ENCODE measurements at places on chromosomes 6 and 20.

DNA sequence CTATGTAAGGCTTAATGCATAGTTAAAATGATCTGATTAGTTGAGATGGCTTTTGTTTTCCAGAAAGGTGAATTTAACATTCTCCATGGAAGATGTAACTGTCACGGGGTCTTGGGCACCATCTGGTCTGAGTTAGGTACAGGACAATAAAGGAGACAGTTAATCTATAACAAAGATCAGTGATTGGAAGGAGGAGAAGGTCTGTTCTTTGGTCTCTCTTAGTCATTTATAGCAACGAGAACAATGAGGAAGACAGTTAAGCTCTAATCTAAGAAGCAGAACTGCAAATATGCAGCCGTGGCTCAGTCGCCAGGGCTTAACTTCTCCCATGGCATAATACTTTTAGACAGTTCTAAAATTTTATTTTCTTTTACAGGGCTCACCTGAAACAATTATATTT is 405.5 kb upstream of the SULF2 start:
- no peak for DNase-seq

- no peak for DNase-seq
Measured at GRCh38 chr20:25126204-25127029, 44.5 kb upstream of the VSX1 start.

DNA sequence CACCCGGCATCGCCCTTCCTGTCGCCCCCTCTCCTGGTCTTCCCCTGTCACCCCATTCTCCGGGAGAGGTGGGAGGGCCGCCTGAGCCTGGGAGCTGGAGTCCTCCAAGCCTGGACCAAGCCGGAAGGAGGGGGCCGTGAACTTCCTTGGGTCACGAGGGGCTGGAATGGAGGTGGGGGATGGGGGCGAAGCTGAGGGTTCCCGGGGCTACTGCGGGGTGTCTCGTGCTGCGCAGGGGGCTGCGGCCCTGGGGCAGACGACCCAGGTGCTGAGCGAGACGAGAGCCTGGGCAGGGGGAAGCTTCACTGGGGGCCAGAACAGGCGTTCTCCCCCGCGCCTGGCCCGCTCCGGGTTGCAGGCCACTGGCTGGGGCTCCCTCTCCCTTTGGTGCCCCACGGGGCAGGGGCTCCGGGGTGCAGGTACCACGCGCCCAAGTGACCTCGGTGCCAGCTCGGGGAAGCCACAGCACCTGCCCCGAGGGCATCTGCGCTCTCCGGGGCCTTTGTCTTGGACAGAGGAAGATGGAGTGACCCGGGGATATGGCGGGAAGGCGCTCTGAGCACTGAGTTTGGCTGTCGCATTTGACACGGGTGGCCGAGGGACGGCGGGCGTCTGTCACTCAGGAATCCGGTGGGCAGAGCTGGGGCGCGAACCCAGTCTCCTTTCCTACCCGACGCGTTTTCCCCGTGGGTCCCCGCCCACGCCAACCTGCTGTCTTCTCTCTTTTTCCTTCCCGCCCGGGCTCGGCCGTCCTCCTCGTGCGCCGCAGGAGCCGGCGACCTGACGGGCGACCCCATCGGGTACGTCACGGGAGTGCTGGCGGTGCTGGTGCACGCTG is 1.2 kb downstream of the SLC35D3 start:
- no peak for DNase-seq

- DNase-seq, result no peak
Measured at GRCh38 chr6:128172081-128172480, 271.2 kb upstream of the THEMIS start.

GRCh38 chr6:19535351-19535750 is 301.8 kb upstream of the ID4 start:
- DNase-seq, result no peak

GRCh38 chr6:116144605-116145004 is 18.7 kb upstream of the COL10A1 start:
- no peak for DNase-seq

DNA sequence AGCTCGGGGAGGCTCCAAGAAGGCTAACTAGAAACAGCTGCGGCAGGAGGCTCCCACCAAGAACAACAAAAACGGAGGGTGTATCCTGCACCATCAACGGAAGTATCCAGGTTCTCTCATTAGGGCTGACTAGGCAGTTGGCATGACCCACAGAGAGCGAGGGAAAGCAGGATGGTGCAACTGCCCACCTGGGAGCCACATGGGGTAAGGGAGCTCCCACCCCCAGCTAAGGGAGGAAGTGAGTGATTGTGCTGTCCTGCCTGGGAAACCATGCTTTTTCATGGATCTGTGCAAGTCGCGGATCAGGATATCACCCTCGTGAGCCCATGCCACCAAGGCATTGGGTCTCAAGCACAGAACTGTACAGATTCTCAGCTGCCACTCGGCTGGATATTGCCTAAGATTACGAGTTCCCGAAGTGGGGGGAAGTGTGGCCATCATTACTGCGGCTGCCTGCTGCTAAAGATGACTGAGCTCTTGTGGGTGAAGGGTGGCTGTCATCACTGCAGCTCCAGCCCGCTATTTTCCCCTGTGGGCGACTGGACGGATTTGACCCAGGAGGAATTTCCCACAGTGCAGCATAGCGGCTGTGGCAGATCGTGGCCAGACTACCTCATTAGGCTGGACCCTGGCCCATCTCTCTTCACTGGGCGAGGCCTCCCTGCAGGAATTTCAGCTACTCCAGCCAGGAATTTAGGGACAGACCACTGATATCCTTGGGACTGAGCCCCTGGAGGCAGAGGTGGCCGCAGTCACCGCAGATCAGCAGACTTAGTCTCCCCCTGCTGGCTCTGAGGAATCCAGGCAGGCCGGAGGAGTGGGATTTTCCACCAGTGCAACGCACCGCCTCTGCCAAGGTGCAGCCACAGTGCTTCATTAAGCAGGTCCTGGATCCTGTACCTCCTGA is 515.7 kb downstream of the FRK start:
- DNase-seq, result peak; percentile 23

DNA sequence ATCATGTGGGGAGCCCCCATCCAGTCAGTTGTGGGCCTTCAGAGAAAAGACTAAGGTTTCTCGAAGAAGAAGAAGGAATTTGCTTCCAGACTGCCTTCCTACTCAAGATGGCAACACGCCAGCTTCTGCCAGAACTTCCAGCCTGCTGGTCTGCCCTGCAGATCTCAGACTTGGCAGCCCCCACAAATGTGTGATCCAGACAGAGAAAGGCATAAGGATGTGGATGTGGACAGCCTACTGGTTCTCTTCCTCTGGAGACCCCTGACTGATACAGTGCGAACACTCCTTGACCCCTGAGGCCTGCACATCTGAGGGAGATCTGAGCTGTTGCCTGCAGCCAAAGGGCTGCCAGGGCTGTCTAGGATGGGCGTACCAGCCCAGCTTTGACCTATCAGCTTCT is 8.6 kb downstream of the GABRR1 start:
- DNase-seq, result no peak

DNA sequence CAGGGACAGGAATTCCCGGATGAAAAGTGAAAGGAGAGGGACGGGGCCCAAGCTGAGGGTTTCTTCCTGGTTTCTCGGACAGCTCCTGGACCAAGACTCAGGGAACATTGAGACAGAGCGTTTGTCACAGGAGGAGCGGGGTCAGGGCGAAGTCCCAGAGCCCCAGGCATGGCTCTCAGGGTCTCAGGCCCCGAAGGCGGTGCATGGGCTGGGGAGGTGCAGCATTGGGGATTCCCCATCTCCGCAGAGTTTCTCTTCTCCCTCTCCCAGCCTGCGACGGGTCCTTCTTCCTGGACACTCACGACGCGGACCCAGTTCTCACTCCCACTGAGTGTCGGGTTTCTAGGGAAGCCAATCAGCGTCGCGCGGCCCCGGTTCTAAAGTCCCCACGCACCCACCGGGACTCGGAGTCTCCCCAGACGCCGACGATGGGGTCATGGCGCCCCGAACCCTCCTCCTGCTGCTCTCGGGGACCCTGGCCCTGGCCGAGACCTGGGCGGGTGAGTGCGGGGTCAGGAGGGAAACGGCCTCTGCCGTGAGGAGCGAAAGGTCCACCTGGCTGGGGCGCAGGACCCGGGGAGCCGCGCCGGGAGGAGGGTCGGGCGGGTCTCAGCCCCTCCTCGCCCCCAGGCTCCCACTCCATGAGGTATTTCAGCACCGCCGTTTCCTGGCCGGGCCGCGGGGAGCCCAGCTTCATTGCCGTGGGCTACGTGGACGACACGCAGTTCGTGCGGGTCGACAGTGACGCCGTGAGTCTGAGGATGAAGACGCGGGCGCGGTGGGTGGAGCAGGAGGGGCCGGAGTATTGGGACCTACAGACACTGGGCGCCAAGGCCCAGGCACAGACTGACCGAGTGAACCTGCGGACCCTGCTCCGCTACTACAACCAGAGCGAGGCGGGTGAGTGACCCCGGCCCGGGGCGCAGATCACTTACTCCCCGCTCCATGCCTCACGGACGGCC is 54.6 kb upstream of the POLR1H start:
- peak; percentile 50 for DNase-seq

DNA sequence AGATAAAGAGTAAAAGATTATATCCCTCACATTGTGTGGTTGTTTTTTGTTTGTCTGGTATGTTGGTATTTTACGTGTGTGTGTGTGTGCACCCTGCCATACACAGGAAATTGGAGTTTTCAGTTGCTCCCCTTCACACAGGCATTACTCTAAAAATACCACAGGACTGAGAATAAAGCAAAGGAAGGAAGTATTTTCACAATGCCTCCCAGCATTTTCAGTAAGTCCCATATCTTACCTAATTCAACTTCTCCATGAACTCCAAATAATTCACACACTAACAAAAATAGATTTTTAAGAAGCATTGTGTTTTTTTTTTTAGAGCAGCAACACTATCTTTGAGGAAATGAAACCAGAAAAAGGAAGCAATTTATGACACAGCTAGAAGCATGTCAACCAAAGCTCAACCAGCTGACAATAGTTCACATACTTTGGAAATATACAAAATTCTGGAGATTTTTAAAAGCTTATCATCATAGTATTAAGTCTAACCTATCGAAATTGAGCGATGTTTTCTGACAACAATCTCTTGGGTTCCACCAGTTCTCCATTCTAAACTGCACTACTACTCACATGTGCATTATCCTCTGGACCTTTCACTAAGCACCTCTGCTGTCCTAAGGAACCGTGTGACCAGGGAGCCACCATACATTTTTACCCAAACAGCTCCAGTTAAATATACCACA is 2.1 kb downstream of the UBE2J1 start:
- DNase-seq, result no peak

DNA sequence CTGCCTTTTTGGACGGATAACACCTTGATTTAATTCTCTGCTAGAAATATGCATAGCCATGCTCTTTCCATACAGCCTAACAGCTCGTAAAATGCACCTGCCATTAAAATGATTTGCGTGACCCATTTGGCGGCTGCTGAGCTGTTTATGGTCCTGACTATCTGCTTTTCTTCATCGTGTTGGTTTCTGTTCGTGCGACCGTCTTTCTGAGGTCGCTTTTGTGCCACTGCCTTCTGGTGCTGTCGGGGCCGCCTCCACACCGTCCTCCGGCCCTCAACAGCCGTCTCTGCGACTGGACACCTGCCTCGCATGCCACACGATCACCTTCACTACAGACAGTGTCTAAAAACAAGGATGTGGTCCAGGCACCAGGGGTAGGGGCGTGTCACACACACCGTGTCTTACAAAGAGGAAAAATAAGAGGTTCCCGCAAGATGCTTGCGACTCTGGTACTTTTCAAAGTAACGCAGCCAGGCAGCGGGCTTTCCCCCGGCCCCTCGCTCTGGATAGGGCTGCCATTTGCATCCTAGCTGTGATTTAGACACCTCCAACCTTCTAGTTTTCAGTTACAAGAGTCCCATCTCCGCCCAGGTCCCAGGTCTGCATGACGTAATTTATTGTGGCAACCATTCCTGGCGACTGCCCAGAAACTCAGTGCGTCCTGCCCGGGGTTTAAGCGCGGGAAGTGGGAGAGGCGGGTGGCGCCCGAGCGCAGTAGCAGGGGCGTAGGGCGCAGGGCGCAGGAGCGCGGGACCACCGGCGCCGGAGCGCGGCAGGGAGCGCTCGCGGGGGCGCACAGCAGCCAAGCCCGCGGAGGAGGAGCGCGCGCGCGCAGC is at the start of gene STMND1:
Gene STMND1 (plus strand): TSS at position 629 of the 836 bp plus-strand sequence. CDS start 208 bp downstream, outside the sequence.
- peak; percentile 36 for DNase-seq

DNA sequence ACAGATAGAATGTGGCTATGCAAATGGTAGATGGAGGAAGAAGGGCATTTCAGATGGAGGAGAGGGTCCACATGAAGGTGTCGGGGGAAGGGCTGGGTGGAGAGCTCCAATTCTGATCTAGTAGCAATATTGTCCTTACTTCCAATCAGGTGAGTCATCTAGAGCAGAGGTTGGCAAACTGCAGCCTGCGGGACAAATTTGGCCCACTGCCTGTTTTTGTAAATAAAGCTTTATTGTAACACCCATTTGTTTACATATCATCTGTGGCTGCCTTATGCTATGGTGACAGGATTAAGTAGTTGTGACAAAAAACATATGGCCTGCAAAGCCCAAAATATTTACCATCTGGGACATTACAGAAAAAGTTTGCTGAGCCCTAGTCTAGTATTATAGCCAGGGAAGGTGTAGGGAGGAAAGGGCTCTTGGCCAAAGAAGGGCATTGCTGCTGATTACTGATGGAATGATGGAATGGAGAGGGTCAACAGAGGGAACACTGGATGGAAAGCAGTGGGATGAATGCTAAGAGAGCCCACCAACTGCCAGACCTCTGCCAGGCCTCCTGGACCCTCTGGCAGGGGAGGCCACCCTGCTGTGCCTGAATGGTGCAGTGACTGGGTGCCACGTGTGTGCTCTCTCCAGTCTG is 79.8 kb downstream of the SLC22A23 start:
- DNase-seq, result no peak

- DNase-seq, result no peak
Measured at GRCh38 chr20:32209850-32210605, 2.3 kb downstream of the POFUT1 start.

GRCh38 chr20:23603321-23603720 is 2.4 kb downstream of the CST9 start:
- DNase-seq, result no peak

GRCh38 chr6:53066874-53067706 is 1.9 kb downstream of the FBXO9 start:
- no peak for DNase-seq

GRCh38 chr20:32050851-32051556 is 1.0 kb upstream of the HCK start:
- peak; percentile 82 for DNase-seq

GRCh38 chr6:112031960-112032359 is 21.9 kb upstream of the CCN6 start:
- no peak for DNase-seq

GRCh38 chr6:169339731-169340309 is 86.2 kb upstream of the THBS2 start:
- no peak for DNase-seq

- no peak for DNase-seq
Measured at GRCh38 chr6:39465539-39465938, 143.0 kb upstream of the KCNK16 start.

DNA sequence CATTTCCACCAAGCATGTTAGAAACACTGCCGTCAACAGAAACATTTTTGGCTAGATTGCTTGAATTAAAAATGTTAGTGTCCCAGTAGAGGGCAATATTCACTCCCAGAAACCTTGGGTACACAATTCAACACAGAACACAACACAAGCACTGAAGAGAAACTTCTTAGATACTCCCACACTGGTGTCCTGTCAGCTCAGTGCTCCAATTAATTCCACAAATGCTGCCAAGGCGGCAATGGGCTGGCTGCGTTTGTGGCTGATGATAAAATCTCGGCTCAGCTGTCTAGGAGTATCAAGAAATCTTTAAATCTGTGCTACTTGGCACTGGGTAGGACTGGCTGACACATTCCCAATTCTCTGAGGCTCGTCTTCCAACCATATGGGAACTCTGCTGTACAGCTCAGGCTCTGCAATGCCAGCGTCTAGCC is 39.3 kb downstream of the BEND3 start:
- no peak for DNase-seq

All from right cardiac atrium (tissue), 5 donors.